ENCODE measurements at places on chromosomes 3 and 15.

- DNase-seq: no peak
These were observed 57.1 kb downstream of the CAPN7 start for GRCh38 chr3:15263120-15263519.

DNA sequence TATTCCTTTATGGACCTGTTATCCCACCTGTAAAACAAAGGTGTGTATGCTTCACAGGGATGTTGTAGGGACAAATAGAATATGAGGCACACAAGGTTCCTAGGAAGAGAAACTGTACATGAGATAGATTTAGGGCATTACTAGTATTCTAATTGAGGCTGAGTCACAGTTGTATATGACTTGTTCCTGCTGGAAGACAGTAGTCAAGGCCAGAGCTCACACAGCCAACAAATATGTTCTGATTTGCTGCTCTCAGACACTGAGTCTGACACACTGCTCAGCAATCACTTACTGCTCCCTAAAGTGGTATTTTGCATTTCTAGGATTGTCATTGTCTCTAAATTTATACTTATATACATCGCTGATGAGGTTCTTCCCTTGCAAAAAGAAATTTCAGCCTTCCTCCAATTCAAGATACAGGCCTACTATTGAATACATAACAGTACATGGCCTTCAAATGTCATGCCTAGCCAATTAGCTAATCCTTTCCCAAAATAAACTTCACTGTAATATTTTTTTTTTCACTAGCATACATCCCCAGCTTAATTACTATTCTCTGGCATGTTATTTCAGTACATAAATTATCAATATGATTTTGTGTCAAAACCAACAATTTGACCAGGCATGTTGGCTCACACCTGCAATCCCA lies 69.8 kb downstream of the TIGIT start:
- DNase-seq: peak; percentile 73

DNA sequence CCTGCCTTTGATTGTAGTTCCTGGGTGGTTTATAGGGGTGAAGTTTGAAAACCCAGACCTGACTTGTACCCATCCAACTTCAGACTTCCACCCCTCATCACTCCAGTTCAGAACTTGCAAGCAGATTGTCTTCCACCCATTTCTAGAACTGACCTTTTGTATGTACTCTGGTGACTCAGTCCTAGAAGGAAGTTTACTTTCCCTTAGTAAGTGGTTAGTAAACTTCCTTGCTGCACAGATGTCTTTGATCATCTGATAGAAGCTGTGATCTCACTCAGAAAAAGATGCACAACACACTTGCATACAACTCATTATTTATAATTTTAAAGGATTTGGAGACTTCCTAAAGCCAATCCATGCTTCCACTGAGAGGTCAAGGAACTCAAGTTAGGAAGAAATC lies 368.0 kb downstream of the MFSD1 start:
- peak; percentile 72 for DNase-seq

DNA sequence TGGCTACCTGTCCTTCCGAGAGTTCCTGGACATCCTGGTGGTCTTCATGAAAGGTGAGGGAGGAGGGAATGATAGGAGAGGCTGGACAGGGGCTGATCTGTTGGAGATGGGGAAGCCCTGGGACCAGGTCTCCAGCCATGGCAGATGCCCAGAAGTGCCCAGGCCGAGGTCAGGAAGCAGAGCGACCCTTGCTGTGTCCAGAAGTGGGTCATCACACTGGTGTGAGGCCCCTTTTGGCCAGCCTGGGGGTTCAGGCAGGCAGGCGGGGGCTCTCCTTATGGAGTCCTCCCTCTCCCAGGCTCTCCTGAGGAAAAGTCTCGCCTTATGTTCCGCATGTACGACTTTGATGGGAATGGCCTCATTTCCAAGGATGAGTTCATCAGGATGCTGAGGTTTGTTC lies 17.8 kb downstream of the DUOX1 start:
- no peak for DNase-seq

GRCh38 chr3:117750674-117751269 lies 1041.2 kb downstream of the TUSC7 start:
- DNase-seq: no peak

- DNase-seq: no peak
These were observed 4.8 kb upstream of the TFDP2 start for GRCh38 chr3:142154186-142154585.

- no peak for DNase-seq
These were observed 47.8 kb downstream of the ATP13A4 start for GRCh38 chr3:193506921-193507320.

DNA sequence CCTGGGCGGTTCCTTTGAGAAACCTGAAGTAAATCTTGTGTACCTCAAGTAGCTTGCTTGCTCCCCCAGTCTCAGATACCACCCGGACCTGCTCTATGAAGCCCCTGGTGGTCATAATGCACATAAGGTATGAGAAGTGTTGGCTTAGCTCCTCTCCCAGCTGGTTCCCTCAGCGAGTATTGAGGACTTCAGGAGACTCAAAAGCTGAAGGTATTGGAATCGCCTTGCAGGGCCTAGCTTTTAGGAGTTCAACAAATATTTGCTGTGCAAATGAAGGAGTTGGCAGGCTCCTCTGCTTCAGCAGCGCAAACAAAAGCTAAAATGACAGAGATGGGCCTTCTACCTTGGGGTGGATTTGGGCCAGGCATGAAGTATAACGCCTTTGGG lies 1.7 kb downstream of the CMTM8 start:
- peak; percentile 19 for DNase-seq
